SW 1271 (cell line): ENCODE measurements at places on chromosomes 12 and 14.
A peak's percentile ranks its signal among the peaks of the same experiment; 100 is the strongest.

DNA sequence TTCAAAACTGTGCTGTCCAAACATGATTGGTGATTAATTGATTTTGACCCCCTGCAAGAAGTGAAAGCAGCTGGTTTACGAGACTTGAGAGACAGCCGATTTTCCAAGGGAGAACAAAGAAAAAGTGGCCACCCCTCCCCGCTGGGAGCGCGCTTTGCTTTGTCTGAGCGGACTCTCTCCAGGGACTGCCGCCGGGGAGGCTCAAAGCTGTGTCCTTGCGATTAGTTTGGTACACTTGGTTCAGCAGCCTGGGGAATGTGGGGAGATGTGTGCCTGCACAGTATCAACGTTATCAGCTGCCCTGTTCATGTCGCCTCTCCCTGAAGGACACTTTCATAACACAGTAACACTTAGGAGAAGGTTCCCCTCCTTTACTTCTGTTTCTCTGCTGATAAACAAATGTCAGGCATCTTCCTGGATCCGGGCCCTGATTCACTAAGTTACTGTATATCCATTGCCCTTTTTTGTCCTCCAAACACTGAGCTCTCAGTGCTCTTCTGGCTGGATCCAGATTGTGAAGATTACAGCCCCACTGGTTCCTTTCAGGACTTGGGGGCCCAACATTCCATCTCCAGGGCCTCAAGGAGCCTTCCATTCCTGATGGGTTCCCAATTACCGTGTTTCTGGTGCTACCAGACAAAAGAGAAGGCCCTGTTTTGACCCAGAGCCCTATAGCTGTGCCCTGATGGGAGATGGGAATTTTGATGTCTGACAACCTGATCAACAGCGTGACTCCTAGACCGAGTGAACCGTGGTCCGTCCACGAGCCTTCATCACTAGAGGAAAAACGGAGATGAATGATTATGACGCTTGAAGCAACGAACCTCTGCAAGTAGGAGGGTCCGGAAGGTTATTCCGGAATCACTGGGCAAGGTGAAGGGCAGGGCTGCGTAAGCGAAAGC, 31.7 kb upstream of the TUBA1C start:
- no peak for DNase-seq

DNA sequence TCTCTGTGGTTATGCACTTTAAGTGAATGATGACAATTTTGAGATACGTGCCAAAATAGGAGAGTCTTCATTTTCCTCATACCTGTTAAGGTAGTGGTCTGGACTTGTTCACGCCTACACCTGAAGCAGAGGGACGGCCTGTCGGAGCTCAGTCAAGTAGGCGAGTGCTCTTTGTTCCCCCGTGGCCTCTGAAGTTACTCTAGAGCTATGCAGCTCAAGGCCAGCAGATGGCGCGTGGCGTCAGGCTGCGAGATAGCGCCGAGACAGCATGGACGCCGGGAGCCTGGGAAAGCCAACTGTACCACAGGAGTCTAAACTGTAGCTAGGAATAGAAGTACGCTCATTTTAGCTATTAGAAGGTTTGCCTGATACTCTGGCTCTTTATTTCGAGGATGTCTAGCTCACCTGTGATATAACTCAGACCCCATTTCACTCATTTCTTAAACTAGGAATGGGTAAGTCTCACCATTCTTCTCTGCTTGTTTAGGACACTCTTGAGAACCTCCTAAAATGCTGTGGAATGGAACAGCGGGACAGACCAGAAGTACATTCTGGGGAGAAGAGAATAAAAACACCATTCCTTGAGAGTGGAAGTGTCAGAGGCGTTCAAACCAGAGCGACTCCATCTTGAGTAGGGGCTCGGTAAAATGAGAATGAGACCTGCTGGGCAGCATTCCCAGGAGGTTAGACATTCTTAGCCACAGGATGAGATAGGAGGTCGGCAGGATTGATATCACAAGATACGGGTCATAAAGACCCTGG, 267.4 kb upstream of the HMGA2 start:
- peak; percentile 71 for DNase-seq

DNA sequence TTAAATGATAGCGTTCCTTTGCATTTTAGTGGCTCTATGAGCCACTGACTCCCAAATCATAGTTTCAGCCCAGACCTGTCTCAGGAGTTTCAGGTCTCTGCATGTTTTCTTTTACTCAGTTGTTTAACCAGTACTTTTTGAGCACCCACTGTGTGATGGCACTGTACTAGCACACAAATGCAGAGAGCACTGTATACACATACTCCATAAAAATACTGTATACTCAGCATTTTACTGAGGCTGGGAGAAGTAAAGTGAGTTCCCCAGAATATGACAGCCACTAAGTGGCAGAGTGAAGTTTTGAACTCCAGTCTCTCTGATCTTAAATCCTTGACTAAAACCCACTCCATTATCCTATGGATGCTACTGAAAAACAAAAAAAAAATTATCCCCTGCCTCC, 76.0 kb upstream of the HSPB8 start:
- no peak for DNase-seq

DNA sequence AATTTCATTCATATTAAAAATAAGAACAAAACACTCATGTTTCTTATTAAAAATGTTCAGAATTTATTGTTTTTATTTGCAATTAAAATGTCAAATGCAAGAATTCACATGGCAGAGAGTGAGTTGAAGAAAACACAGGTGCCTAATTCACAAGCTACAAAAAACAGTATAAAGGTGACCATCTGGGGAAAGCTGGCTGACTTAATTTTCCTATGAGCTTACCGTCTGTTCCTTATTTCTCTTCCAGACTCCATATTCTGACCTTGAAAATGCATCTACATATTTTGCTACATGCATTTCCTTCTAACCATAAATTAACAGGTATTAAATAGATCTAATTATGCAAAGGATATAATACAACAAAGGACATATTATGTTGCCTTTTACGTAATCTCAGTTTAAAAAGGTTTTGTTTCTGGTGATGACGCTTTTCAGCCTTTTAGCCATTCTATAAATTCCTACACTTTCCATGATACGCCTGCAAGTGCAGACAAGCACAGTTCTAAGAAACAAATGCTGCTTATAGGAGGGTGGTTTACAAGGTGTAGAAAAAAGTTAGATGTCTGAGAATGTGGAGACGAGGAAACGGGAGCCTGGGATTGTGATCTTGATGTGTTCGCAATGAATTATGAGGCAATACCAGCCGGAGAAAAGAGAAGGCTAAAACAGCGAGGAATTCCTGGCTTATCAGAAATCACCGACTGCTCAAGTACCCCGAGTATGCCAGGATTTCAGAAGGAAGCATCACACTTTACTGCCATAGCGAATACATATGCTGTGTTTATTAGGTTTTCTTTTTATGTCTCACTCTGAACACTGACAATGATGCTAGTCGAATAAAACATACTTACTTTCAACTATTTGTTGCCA, 24.6 kb downstream of the LIN7A start:
- DNase-seq: no peak

GRCh38 chr12:125683748-125684381, 618.6 kb downstream of the AACS start:
- DNase-seq: no peak

GRCh38 chr14:24081739-24082211, 10.4 kb downstream of the CPNE6 start:
- no peak for DNase-seq

GRCh38 chr12:58711974-58712373, 208.3 kb downstream of the LRIG3 start:
- DNase-seq: no peak

DNA sequence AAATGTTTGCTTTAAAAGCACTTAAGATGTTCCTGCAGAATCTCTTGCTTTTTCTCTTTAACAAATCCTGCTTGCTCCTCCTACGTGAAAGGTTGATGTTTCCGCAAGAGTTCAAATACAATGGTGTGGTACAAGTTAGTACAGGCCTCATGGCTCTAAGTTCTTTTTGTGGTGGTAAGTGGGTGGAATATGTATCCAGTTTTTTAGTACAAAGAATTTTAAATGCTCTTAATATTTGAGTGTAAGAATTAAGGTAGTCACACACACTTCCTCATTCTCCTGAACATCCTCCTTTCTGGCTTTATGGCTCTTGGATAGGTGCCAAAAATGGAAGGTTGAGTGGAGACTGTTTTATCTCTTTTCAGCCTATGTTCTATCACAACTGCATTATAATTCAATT, 1.8 kb downstream of the OTOGL start:
- DNase-seq: no peak

GRCh38 chr12:90972226-90972625, 17.2 kb upstream of the CCER1 start:
- no peak for DNase-seq

GRCh38 chr14:68247274-68247673, 427.7 kb downstream of the RAD51B start:
- DNase-seq: no peak

DNA sequence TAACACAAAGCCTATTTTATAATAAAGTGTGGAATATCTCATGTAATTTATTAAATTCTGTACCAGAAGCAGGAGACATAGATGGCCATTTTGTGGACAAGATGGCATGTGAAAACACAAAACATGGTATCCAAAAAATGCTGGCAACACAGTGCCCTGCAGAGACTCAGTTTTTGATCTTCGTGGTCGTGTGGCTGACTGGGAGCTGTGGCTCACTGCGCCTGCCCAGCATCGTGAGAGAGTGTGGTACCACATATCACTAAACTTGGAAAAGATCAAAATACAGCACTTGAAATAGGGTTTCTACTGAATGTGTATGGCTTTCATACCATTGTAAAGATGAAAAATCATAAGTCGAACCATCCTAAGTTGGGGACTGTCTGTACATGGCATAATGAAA, 43.0 kb upstream of the MANSC4 start:
- no peak for DNase-seq
